ENCODE measurements at places on chromosomes 7 and 10.

GRCh38 chr7:155962191-155962967, 150.1 kb upstream of the SHH start:
- H3K27ac ChIP-seq = no peak overlapping the region
- no peaks in the 10 kb centered on the region for H3K36me3 ChIP-seq
- peaks cover 23% of the 10 kb centered on the region for H3K27me3 ChIP-seq
- H3K4me1 ChIP-seq = no peaks in the 10 kb centered on the region
- no peak for DNase-seq

DNA sequence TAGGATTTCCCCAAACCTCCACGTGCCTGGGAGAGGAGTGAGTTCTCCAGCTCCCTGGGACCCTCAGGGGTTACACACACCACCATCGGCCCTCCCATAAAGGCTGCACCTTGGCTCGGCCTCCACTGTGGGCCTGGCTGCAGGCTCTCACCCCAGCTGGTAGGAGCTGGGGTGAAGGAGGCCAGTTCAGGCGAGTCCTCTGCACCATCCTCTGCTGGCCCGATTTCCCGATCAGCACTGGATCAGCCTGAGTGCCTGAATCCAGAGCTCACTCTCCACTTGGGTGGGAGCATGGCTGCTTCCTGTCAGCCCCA, 115.1 kb upstream of the RET start:
- H3K27ac ChIP-seq = no peak overlapping the region
- no peaks in the 10 kb centered on the region for H3K4me1 ChIP-seq
- no peaks in the 10 kb centered on the region for H3K36me3 ChIP-seq
- DNase-seq = no peak

DNA sequence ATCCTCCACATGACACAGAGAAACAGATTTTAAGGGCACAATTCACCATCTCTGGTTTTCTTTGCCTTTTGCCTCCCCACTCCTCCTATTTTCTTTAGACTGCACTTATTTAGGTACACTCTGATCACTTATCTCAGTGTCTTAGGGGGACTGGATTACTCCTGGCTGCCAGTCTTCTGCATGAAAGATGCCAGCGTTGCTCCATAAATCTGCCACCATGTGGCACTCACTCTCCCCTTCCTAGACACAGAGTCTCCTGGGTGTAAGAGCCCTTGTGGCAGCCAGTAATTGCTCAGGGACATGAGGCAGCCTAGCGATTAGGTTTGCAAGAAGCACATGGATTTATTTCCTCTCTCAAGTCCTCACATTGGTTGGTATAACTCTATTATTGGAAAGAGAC, 34.5 kb upstream of the RBM20 start:
- no peaks in the 10 kb centered on the region for H3K27me3 ChIP-seq
- no peak overlapping the region for H3K4me3 ChIP-seq
- DNase-seq = no peak

DNA sequence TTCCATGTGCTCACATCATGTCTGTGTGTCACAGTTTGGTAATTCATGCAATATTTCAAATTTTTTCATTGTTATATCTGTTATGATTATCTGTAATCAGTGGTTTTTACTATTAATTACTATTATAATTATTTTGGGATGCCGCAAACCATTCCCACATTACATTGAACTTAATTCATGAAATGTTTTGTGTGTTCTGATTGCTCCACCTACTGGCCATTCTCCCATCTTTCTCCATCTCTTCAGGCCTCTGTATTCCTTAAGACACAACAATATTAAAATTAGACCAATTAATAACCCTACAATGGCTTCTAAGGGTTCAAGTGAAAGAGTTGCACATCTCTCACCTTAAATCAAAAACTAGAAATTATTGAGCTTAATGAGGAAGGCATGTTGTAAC, 398.5 kb downstream of the PCDH15 start:
- no peaks in the 10 kb centered on the region for H3K4me1 ChIP-seq
- no peak overlapping the region for H3K4me3 ChIP-seq
- no peaks in the 10 kb centered on the region for H3K36me3 ChIP-seq
- H3K27ac ChIP-seq = no peak overlapping the region
- DNase-seq = no peak

- DNase-seq = no peak
- no peak overlapping the region for H3K27ac ChIP-seq
- peaks cover 2% of the 10 kb centered on the region for H3K36me3 ChIP-seq
- peak overlapping the region; percentile 82 for H3K4me3 ChIP-seq
- H3K27me3 ChIP-seq = peaks cover 78% of the 10 kb centered on the region
- peaks cover 13% of the 10 kb centered on the region for H3K4me1 ChIP-seq
Observed at GRCh38 chr7:26397796-26398426, 106.2 kb downstream of the SNX10 start.

DNA sequence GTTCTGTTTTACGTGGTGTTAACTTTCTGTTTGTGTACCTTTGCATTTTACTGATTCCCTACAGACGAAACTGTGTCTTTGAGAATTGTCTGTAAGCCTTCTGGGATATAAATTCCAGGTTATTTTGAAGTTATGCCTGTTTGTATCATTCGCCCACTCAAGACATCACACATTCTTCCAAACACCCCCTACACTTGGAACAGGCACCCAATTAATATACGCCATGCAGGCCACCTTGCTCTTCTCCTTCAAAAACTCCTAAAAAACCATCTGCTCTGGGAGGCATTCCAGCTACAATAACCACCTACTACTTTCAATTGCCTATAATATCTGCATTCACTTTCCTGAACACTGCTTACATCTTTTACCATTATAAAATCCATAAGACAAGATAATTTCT, 453.3 kb downstream of the DGKB start:
- peaks cover 22% of the 10 kb centered on the region for H3K27me3 ChIP-seq
- no peak for DNase-seq
- H3K4me3 ChIP-seq = no peak overlapping the region
- H3K4me1 ChIP-seq = no peaks in the 10 kb centered on the region
- H3K36me3 ChIP-seq = no peaks in the 10 kb centered on the region
- H3K27ac ChIP-seq = no peak overlapping the region

DNA sequence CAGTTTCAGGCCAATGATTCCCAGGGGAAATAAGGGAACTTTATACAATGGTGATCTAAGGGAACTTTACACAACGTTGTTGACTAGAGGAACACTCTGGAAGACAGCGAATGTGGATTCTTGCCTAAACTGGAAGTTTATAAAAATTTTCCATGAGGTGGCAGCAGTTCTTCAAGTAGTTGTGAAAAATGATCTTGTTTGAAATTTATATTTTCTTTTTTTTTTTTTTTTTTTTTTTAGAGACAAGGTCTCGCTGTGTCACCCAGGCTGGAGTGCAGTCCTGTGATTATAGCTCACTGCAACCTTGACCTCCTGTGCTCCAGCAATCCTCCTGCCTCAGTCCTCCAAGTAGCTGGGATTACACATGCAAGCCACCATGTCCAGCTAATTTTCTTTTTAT, 32.1 kb upstream of the GTF2I start:
- H3K27ac ChIP-seq = no peak overlapping the region
- no peak overlapping the region for H3K4me3 ChIP-seq
- peaks cover 6% of the 10 kb centered on the region for H3K4me1 ChIP-seq
- H3K27me3 ChIP-seq = no peaks in the 10 kb centered on the region
- no peak for DNase-seq

DNA sequence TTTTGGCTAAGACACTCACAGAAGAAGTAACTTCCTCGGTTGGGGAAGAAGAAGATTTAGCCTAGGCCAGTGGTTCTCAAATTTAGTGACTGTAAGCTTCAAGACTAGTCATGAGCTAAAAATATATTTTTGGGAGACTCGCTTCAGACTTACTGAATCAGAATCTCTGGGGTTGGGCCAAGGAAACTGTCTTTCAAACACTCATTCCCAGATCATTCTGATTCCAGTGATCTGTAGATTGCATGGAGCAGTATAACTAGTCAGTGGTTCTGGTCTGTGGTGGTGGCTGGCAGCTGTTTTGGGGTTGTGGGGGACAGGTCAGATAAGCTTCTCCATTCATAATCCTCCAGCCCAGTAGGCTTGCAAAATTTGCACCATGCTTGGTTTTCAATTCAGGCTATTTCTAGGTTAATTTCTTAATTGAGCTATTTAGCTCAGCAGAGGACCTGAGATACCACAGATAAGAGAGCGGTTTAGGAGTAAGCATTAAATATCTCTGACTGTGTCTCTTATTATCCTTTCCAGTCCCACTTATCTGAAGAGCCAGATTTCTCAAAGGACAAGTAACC, 3.8 kb upstream of the KAT6B start:
- no peak overlapping the region for H3K4me3 ChIP-seq
- DNase-seq = no peak
- H3K27ac ChIP-seq = no peak overlapping the region
- H3K4me1 ChIP-seq = peaks cover 27% of the 10 kb centered on the region

DNA sequence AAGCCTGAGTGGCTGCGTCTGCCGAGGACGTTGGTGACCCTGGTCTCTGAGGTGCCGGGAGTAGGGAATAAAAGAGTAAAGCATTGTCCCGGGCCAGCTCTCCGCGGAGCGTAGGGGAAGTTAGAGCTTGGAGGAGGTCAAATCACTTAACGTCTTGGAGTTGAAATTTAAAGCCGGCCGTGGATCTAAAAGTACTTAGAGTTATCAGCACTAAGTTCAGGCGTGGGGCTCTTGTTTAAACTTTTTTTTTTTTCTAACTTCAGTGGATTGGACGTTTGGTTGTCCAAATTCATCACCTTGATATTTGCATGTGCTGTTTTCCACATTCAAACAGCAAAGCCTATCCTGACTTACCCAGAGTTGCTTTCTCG, 700 bp downstream of the NIPSNAP2 start:
- DNase-seq = no peak
- H3K36me3 ChIP-seq = peaks cover 14% of the 10 kb centered on the region
- no peaks in the 10 kb centered on the region for H3K27me3 ChIP-seq
- peak overlapping the region; percentile 70 for H3K4me3 ChIP-seq
- peak overlapping the region; percentile 69 for H3K27ac ChIP-seq

DNA sequence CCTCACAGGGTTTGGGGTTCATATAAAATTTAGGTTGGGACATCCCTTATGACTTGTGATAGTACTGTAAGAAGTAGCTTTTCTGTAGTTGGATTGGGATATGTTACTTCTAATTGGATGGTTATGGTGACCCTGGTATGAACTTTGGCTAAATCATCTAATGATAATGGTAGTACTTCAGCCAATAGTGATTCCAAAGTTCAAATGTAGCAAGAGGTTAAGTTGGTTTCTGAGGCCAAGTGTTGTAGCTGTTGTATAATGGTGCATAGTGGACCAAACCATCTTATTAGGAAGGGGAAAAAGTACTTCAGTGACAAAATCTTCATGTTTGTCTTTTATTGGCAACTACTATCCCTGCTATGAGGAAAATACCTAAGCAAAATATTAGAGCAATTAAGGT, 542.1 kb upstream of the IGFBP3 start:
- H3K4me1 ChIP-seq = no peaks in the 10 kb centered on the region
- no peak overlapping the region for H3K4me3 ChIP-seq
- H3K27me3 ChIP-seq = no peaks in the 10 kb centered on the region
- no peaks in the 10 kb centered on the region for H3K36me3 ChIP-seq

DNA sequence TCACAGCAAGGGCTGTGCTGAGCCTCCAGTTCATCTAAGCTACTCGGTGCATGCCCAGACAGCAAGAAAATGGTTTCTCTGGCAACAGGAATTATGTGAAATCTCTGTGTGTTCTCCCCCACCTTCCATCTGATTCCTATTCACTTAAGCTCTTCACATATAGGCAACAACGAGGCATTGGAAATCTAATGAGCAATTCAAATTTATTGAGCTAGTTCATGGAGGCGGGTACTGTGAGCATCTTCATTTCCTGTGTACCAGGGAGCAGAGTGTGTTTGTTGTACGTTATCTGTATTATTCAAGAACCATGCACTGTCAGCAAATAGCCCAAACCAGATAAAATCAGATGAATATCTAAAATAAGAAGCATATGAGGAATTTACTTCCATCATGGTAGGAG, 739.1 kb downstream of the MAGI2 start:
- no peak overlapping the region for H3K4me3 ChIP-seq
- no peaks in the 10 kb centered on the region for H3K27me3 ChIP-seq
- no peak for DNase-seq
- H3K4me1 ChIP-seq = no peaks in the 10 kb centered on the region
- H3K27ac ChIP-seq = no peak overlapping the region

GRCh38 chr10:73932620-73933112, 21.7 kb downstream of the PLAU start:
- H3K4me1 ChIP-seq = peaks cover 10% of the 10 kb centered on the region
- no peak for DNase-seq
- H3K27me3 ChIP-seq = no peaks in the 10 kb centered on the region

DNA sequence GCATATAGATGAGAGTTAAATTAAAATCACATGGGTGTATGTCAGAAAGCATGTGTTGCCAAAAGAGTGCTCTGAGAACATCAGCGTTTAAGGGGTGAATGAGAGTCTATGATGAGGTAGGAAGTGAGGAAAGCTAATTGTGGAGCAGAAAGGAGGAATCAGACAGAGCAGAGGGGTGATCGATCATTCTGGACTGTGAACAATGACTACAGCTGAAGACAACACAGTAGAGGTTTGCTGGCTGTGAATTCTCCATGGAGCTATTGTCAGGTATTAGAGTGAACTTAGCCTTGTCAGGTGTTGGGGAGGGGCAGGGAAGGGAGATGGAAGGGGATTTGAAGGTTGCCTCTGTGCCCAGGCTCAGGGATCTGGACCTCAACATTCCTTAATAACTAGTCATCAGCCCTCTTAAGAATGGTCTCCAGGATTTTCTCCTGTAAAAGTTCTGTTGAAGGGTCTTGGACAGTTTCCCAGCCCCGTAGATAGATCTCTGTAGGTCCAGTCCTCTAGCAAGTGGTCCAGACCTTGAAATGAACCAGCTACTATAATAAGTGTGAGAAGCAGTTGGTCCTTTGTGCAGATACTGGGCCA, 57.1 kb downstream of the KIF5B start:
- peaks cover 6% of the 10 kb centered on the region for H3K4me1 ChIP-seq
- H3K36me3 ChIP-seq = peaks cover 2% of the 10 kb centered on the region
- no peak overlapping the region for H3K4me3 ChIP-seq
- no peak overlapping the region for H3K27ac ChIP-seq

GRCh38 chr10:4934391-4934987, 28.7 kb upstream of the AKR1C1 start:
- H3K27me3 ChIP-seq = peaks cover 50% of the 10 kb centered on the region
- no peak overlapping the region for H3K27ac ChIP-seq
- H3K4me1 ChIP-seq = no peaks in the 10 kb centered on the region
- no peak for DNase-seq

- no peak overlapping the region for H3K4me3 ChIP-seq
- H3K36me3 ChIP-seq = no peaks in the 10 kb centered on the region
- peaks cover 16% of the 10 kb centered on the region for H3K4me1 ChIP-seq
- H3K27ac ChIP-seq = no peak overlapping the region
- peaks cover 33% of the 10 kb centered on the region for H3K27me3 ChIP-seq
Observed at GRCh38 chr7:135281363-135281949, 47.8 kb downstream of the STRA8 start.

Data from central memory CD8-positive, alpha-beta T cell (primary cell).